ENCODE measurements at places on chromosomes 7 and 10.
A peak's percentile ranks its signal among the peaks of the same experiment; 100 is the strongest.

GRCh38 chr10:99551158-99551557 lies 18.4 kb downstream of the NKX2-3 start:
- no peak for DNase-seq

DNA sequence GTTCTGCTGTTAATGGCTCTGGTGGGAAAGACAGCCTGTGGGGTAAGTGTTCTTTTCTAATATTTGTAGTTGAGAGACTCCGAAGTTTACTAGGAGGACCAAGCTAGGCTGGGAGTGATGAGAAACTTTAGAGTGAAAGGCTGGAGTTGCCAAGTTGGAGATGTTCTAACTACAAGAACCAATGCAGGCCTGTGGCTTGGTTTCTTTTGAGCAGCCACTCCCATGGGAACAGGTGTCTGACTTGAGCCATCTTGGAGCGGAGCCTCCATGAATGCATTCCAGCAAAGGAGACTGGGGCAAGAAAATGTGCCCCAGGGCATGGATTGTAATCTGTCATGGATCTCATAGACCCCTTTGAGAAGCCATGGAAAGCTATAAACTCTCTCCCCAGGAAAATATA lies 296 bp downstream of the HABP2 start:
- DNase-seq, result no peak

DNA sequence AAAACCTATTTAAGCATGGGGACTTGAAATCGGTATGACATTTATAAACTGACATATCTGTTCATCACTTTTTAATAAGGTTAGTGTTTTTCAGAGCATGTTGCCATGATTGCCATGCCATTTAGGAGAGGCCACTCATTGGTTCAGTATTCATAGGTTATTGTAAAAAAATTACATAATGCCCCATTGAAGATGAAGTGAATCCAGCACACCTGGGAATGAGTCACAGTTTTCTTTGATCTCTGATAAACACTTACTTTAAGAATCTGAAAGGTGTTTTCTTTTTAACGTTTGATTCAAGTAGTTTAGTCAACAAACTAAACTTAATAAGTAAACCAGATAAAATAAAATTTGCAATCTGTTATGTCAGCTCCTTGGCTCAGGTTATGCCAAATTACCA lies 278.3 kb downstream of the ARL4A start:
- DNase-seq, result no peak

- DNase-seq, result no peak
Observed at GRCh38 chr7:151727579-151728285, 149.2 kb downstream of the PRKAG2 start.

GRCh38 chr10:98074315-98074911 lies 44.0 kb upstream of the CRTAC1 start:
- no peak for DNase-seq

GRCh38 chr7:102819151-102819550 lies 70.4 kb downstream of the FAM185A start:
- no peak for DNase-seq

DNA sequence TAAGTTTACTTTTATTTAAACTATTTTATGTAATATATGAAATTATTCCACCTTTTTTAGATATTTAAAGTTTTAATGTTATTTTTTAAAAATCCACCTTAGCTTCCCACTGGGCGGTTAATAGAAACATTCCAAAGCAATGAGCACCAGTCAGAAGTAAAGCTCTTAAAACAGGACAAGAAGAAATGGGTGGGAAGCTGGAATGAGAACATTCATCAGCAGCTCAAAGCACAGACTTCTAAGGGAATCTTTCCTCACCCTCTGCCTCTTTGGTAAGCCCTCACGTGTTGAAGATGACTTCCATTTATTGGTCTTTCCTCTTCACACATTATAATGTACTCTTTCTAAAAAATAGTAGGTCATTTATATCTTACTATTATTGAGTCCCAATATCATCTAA lies 3.1 kb downstream of the AGMO start:
- DNase-seq, result no peak

DNA sequence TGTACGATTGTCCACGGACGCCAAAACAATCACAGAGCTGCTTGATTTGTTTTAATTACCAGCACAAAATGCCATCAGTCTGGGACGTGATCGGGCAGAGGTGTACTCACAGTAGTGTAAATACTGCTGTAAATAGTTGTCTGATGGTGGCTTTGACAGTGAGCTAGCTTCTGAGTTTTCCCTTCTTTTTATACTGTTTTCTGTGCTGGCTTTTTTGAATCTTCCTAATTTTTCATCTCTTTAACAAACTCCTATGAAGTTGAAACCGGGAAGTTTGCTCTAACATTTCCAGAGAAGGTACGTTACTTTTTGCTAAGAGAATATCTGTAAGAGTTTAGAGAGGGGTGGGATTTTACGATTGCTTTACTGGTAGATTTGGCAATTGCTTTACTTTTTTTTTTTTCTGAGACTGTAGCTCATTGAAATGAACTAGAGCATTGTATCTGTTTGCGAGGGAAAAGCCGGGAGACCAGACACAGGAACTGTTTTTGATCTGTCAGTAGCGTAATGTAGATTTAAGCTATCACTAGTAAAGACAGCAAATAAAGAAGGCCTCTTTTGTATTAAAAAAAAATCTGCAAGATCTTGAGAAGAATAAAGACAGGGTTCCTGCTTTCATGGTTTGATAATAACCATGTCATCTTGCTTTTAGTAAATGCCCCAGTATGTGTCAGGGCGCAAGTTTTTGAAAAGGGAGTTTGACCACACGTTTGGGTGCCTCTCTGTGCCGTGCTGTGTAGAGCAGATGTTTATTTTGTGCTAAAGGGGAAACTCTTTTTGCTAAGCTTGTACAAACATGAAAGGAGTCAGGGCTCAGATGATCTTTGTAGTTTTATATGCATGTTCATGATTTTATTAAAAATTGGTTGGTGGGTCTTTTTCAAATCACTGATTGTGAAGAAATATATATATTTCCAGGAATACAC lies 712 bp downstream of the FOXP2 start:
- DNase-seq, result no peak

DNA sequence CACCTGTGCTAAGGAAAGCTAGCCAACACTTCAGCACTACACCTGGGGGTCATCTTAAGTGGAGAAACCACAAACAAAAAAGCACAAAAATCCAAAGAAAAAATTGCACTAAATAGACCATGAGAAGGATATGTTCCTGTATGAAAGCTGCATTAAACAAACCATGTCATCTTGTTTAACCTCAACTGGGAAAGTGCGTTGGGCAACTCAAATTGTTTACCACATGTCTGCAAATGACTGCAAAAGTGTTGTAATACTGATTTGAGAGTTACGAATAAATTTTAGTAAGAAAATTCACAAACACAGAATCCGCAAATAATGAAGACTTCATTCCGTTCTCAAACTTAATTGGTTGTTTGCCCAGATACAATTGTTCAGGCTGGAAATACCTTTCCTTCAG lies 111.9 kb upstream of the EGFR start:
- DNase-seq, result no peak

DNA sequence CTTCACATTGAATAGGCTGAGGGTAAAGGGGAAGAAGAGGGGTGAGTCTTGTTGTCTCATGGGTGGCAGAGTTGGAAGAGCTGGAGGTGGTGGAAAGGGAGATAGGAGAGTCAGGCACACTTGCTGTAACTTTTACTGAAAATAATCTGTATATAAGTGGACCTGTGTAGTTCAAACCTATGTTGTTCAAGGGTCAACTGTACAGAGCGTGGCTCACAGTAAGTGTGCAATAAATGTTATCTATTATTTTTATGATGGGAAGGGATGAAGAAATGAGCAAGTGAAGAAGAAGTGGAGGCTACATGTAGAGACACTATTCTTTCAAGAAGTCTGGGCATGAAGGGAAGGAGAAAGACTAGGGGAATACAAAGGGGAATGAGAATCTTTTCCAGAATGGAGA lies 71.5 kb upstream of the FAM133B start:
- DNase-seq, result no peak

DNA sequence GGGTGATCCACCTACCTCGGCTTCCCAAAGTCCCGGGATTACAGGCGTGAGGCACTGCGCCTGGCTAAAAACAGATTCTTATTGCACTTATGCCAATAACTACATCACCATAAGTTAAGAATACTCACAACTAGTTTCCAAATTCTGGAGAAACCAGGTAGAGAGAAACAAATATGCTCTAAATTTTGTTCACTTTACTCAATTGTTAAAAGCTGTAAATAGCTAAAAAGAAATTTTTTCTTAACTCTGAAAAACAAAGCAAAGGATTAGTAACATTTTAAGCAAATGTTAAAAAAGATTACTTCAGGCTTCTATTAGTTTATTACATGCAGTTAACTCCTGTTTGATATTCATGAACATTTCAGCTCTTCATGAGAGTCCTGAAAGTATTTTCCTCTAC lies 28.3 kb upstream of the ZMIZ2 start:
- DNase-seq, result no peak

GRCh38 chr10:9339716-9340115 lies 1285.2 kb downstream of the GATA3 start:
- no peak for DNase-seq

DNA sequence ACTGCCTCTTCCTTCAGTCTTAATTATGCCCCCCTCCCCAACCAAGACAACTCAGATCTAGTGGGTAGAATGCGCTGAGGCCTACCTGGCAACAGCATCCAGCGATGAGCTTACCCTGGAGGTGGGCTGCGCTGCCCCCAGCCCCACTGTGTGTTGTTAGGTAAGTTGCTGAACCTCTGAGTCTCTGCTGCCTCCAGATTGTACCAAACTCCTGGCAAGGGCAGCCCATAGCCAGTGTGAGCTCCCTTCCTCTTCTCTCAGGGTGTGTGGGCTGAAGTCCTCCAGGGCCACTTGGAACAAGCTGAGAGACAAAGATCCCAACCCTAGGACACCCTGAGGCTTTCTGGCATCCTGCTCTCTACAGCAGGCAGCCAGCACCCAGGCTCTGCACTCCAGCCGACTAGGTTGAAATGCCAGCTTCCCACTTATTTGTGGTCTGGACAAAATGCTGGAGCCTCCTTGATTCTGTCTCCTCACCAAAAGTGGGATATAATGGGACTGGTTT lies 135.3 kb downstream of the ARHGAP22 start:
- DNase-seq, result no peak

GRCh38 chr10:118865998-118866693 lies 111.4 kb upstream of the CACUL1 start:
- DNase-seq, result no peak

GRCh38 chr7:129799350-129799955 lies 153.3 kb downstream of the UBE2H start:
- DNase-seq, result no peak

- DNase-seq, result no peak
Observed at GRCh38 chr7:8214244-8214824, 47.6 kb downstream of the ICA1 start.

DNA sequence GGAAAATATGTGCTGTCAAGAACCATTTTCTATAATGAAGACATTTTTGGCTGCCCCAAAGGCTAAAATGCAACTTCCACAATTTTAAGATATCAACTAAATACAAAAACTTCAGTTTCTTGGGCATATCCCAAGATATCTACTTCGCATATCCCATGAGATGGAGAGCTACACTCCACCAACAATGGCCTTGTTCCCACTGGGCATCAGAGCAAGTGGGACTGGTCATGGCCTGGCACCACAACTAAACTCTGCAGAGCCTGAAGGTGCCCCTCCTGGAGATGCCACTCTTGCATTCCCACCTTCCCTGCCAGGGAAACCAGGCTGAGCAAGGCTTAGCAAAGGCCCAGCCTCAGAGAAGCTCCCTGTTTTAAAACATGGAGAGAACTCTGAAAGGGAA lies 75.8 kb upstream of the LRRC17 start:
- no peak for DNase-seq

GRCh38 chr10:70462349-70462984 lies 16.1 kb upstream of the PALD1 start:
- DNase-seq, result no peak

GRCh38 chr7:76318488-76319353 lies 16.2 kb downstream of the HSPB1 start:
- DNase-seq, result peak; percentile 48

DNA sequence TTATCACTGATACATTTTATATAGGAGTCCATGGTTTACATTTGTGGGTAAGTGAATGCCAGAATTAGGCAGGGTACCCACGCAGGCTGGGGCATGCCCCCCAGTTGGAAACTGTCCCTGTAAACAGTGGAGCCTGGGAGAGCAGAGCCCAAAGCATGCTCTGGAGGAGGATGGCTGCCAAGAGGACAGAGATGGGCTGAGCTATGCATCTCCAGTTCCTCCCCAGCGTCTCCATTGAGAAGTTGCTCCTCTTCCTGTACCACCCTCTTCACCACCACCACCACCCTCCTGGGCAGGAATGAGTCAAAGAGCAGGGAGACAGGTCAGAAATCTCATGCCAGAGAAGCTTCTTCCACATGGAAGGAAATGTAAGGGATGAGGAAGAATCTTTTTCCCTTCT lies 67.7 kb upstream of the KMT2E start:
- DNase-seq, result no peak

DNA sequence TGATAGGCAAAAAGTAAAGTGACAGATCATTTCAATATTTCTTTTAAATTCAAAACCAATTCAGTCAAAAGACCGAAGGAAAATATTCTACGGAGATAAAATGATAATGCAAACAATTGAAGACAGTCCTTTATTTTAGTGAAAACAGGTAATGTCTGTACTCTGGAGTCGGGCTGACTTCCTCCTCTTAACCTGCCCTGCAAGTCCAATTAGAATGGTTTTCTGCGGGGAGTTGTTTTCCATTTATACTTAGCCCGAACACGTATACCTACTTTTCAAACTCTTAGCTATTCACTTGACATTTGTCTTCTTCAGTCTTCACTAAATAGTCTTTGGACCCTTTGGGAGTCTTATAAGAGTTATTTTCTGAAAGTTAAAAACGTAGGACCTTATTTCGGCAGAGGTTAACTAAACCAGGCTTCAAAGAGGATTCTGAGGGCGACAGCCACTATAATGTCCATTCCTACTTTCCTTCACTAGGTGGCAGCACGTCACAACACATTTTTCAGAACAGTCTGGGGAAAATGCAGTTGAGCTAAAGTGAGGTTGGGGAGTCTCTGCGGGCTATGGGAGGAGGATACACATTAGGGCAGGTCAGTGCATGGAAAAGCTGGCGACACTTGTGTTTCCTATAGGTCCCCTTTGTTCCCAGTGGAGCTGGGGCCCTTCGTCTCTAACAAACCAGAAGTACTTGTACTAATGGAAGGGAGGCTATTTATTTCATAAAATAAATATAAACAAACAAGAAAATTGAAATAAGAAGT lies 472.0 kb downstream of the KCNMA1 start:
- peak; percentile 3 for DNase-seq

Data from T-helper 1 cell (primary cell).